Calu3 (cell line): ENCODE measurements at places on chromosomes 1 and 21.

GRCh38 chr1:154386643-154387352 lies 18.3 kb upstream of the IL6R start:
- no peak for DNase-seq

DNA sequence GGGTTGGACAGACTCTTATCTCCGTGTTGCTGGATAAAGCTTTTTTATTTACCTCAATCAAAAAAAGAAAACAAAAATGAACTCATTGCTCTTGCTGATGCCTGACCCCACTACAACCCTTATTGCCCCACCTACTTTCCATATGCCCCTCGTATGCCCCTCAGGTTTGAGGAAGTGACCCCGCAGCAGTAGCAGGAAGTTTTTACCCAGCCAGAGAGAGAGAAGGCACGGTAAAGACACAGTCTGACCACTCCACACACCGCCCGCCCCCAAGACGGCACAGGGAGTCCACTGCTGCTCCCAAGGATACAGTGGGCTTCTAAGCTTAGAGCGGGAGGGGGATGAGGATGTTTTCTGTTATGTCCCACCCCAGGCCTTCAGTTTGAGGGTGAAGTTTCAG lies 9.8 kb downstream of the PLEKHO1 start:
- DNase-seq = no peak

DNA sequence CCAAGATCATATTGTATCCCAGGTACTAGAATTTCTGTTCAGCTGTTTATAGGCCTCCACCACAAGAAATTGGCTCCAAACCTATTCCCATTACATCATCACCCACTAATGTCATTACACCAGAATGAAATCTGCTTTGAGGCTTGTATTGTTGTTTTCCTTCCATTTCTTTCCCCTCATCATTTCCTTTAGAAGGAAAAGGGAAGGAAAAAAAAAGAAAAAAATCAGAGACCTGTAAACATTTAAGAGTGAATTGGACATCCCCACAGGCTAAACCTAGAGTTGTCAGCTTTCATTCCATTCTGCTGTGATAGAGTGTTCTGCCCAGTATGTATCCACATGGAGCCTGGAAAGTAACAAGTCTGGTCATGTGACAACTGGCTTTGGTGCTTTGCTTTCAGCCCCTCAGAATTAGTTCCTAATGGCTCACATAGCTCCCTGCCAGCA lies 44.6 kb downstream of the NFYC start:
- DNase-seq = no peak

DNA sequence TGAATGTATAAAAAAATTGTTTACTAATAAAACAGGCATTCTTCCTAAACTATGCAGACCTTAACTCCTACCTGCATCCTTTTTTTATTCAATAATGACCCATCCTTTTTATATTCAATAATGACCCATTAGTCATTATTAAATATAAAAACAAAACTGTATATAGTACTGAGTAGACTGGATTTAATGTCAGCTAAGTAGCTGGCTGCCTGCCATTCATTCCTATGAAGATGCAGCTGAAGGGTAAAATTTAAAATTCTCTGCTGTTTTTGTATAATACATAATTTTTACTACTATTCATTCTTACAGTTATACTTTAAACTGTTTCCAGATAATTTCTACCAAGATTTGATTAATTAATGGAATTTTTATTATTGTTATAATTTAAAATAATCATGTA lies 79.3 kb downstream of the DENND1B start:
- no peak for DNase-seq

DNA sequence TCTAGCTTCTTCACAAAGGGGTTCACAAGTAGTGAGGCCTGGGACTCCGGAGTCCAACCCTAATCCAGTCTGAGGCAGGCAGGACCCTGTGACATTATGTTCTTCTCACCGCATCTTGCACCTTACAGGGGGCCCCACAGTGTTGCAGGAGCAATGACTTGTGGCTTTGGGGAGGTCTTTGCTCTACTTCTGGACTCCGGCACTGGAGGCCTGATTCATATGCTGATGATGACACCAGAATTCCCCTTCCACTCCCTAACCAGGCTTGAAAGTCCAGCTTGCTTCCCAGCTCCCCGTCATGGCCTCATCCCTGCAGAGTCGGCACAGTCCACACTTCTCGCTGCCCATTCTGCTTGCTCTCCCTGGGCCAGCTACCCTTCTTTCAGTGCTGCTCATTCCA lies 96.3 kb upstream of the SLC44A3 start:
- DNase-seq = no peak

DNA sequence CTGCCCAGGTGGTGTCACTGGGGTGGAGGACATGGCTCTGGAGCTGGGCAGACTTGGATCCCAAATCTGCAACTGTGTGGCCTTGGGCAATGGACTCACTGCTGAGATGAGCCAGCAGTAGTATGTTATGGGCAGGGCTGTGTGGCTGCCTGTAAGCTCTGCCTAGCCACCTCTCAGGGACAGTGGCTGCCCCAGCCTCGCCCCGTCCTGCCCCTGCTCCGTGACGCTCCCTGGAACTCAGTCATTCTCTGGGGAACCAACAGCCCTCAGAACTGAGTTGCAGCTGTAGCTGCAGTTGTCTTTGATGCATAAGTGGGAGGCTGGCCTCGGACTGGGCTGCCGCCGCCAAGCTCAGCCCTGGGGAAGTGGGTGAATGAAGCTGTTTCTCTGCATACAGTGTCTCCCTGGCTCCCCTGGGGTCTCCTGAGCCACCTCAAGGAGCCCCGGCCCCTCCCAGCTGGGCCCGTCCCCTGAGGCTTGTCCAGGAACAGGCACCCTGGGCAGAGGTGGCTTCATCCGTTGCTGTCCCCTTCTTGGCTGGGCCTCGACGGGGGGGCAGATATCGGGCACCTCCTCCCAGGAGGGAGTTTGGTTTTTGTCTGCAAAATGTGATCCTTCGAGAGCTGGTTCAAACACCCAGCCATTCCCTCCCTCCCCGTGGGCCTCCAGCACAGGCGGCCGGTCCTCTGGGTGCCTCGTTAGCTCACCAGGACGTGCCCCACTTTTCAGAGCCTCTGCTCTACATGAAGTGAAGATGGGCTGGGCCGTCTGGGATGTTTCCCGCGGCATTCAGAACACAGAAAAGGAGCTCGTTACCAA lies 26.2 kb upstream of the PLCH2 start:
- no peak for DNase-seq

DNA sequence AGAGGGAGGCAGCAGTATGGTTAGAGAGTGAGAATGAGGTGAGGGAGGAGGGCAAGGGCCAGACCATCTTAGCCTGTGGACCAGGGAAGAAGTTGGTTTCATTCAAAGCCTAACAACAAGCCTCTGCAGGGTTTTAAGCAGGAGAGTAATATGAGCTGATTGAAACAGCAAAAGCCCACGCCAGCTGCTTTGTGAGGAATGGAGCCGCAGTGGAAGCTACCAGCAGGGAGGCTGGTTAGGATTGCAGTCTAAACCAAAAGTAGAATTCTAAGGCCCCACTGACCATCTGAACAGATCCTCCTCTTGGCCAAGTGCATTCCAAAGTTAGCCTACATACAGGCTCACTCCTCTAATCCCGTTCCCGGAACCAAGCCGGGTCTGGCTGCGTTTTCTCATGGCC lies 44.8 kb downstream of the OLFML3 start:
- DNase-seq = no peak

DNA sequence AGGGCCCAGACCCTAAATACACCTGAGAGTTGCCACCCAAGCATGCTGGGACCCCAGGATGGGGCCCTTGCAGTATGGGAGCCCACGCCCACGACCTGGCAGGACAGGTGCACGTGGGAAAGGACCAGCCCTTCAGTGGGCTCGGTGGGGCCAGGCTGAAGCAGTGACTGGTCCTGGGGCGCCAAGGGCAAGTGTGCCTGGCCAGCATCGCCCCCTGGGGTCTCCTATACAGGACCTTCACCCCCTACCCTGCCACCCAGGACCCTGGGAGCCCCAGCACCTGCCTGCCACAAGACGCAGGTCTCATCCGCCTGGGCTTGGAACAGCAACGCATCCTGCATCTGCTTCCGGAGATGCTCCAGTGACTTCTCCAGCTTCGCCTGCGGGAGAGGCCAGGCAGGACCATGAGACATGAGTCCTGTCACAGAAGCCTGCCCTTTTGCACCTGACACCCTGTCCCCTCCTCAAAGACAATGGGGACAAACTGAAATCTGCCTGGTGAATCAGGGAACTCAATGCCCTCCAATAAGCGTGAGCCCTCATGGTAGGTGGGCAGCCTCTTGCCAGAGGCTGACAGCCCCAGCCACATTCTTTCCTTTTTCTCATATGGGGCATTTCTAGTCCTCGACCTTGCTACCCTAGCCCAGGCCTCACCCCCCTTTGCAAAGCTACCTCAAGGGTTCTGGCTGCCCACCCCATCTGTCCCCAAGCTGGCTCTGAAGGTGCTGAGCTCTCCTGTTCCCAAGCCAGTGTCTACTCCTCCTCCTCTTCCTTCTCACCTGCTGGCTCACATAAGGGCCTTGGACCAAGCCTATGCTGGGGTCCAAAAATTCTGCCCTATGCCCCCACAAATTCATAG lies 4.6 kb downstream of the TRIM11 start:
- DNase-seq = no peak

GRCh38 chr1:189435398-189435797 lies 1042.3 kb downstream of the BRINP3 start:
- DNase-seq = no peak

- DNase-seq = no peak
Observed at GRCh38 chr1:181661569-181661968, 178.3 kb downstream of the CACNA1E start.

DNA sequence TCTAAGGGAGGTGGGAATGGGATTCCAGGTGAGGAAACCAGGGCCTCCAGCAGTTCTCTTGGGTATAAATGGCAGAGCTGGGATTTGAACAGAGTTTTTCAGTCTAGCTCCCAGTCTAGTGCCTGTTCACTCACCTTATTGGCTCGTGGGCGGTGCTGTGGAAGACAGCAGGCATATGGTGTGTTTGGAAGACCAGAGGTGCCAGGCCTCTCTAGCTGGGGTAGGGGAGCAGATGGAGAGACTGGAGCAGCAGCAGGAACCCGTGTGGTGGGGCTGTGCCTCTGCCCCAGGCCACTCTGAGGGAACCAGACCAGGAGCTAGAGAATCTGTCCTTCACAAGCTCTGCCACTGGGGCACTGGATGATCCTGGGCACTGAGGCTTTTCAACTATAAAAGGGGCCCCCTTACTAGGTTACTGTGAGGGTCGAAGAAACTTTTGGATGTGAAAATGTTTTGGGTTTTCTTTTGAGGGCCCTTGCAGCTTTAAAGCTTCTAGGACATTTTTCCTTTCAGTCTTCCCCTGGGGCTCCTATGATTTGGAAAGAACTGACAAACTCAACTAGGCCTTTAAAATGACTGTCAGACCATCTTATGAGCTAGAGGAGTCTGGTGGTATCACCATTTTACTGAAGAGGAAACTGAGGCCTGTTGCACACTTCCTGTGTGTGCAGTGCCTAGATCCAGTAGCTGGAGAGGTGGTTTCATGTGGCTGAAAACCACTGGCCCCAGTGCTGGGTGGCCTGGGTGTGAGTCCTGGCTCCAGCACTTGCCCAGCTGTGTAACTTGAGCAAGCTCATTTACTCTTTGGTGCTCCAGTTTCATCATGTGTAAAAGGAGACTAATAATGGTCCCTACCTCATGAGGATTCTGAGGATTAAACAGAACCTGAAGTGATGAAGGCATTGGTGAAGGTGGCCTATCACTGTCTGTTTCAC lies 6.1 kb downstream of the DMRTB1 start:
- no peak for DNase-seq

DNA sequence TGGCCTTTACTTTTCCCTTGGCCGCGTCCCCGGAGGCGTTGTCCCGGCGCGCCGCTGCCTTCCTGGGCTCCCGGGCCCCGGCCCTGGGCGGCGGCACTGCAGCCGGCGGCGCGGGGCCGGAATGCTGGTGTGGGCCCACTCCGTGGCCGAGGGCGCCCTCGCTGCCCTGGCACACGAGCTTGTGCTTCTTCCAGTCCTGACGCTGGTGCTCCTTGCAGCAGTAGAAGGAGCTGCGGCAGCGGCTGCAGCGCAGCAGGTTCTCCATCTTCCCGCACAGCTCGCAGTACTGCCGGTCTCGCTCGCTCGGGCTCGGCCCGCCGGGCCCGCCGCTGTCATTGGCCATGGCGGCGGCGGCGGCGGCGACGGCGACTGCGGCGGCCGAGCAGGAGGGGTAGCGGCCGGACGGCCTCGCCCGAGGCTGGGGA lies 529 bp downstream of the EGLN1 start:
- peak; percentile 64 for DNase-seq

DNA sequence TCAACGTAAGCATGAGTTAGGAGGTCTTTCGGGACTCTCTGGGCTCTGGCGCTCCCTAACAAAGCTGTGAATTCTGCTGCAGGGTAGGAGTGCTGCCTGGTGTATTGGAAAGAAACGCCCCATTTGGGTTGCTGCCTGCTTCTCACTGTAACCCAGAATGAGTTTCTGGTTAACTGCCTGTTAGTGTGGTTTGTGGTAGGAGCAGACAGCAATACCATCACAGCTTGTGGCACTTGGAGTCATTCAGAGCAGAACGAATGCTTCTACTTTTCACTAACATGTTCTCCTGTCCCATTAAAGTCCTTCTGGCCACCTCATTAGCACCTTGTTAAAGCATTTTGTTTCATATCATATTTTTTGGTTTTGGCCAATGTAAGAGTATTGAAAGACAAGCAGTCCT lies 18.1 kb downstream of the MAP3K7CL start:
- no peak for DNase-seq

DNA sequence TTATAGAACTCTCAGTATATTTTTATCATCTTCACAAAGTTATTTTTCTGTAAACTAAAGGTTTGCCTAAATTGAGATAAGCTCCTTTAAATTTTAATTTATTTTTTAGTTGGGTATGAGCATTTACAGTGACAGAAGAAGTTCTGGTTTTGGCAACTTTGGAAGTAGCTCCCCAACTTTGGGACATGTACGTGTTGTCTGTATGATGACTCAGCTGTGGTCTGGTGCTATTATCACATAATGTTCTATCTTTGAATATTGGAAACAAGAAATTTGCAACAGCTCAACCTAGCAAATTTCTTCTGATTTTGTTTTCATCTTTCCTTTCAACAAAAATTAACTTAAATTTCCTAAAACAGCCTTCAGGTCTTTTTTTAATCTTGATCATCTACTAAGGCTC lies 46.6 kb upstream of the C1orf105 start:
- no peak for DNase-seq

- no peak for DNase-seq
Observed at GRCh38 chr1:218464871-218465270, 119.7 kb downstream of the TGFB2 start.

GRCh38 chr21:14273736-14274538 lies 58.0 kb downstream of the RBM11 start:
- DNase-seq = peak; percentile 9

DNA sequence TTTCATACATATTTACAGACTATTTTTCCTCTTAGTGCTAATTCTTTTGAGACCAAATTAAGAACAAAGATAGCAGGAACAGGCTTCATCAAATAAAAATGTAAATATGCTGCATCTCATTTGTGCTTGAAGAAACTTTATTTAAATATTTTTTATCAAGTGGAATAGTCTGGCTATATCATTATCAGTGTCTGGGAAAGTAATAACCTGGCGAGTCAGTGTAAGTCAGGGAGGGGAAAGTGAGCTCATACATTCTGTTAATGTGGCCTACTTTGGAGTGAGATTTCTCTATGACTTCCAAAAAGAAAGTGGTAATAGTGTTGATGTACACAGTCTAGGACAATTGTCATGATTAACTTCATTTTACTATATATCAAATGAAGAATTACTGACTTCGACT lies 1045.1 kb downstream of the ADGRL2 start:
- no peak for DNase-seq
